ENCODE measurements at places on chromosomes 2 and 18. TPM values are rescaled to one million over a fixed set of nuclear protein-coding genes. Genes with fewer than 3 reads are reported as not detected.

PRKAG3 gene
- not detected for total RNA-seq

DNA sequence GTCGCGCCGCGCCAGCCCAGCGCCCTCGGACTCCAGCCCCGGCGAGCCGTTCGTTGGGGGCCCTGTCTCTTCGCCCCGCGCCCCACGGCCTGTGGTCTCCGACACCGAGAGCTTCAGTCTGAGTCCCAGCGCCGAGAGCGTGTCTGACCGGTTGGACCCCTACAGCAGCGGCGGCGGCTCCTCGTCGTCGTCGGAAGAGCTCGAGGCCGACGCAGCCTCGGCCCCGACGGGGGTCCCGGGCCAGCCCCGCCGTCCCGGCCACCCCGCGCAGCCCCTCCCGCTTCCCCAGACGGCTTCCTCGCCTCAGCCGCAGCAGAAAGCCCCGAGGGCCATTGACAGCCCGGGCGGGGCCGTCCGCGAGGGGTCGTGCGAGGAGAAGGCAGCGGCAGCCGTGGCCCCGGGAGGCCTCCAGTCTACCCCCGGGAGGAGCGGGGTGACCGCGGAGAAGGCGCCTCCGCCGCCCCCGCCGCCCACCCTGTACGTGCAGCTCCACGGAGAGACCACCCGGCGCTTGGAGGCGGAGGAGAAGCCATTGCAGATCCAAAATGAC lies 1.4 kb downstream of the PHLPP1 start:
- peak; percentile 91 for DNase-seq

- no peak for DNase-seq
Measured at GRCh38 chr18:27656167-27656778, 471.2 kb upstream of the CHST9 start.

MRPL30 gene
- 31.6 TPM for total RNA-seq

GRCh38 chr2:46492301-46492700 lies 12.9 kb downstream of the TMEM247 start:
- no peak for DNase-seq

NPAS2 gene
- total RNA-seq, result 59.8 TPM

TNFAIP6 gene
- total RNA-seq, result 1.4 TPM

ATOH8 gene
- total RNA-seq, result 79.8 TPM

DNA sequence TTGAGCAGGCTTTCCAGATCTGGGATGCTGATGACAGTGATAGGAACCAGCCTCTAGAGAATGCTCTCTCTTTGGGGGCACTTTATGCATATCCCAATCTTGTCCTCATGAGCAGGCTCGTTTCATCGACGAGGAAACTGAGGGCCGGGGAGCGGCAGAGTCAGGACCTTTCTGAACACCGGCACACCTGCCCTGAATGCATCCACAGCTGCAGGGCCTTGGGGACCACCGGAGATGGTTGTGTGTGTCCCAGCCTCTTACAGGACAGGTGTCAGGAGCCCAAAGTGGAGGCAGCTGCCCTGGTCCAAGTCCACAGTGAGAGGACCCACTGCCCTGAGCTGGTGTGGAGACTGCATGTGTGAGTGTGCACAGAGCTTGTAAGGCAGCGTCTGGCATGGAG lies 47.6 kb upstream of the FAHD2A start:
- DNase-seq, result no peak

DNA sequence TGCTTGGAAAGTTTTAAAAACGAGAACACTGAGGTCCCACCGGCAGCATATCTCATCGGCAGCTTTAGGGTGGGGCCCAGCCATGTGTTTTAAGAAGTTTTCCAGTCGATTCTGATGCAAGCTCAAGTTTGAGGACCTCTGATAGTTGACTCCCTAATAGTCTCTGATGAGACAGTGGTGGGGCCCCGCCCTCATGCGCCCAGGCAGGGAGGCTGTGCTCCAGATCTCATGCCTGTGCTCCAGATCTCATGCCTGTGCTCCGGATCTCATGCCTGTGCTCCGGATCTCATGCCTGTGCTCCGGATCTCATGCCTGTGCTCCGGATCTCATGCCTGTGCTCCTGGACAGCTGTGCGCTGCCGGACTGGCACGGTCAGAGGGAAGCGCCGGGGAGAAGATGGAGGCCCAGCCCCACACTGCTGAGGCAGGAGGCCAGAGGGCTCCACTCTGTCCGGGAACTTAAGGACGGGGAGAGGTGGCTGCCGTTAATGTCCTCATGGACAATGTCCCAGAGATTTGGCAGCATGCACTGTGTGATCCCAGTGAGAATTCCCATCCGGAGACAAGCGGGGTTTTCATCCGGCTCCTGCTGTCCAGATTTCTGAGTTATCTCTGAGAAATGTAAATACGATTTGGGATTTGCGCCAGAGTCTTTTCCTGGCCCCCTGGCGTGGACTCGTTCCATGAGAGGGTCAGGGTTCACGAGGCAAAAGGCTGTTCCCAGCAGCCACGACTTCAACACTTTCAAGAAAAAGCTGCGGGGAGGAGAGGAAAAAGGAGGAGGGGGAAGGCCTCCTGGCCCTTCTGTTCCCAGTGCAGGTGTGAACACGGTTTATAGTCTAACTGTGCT lies 9.4 kb upstream of the COLEC11 start:
- DNase-seq, result peak; percentile 82

DNA sequence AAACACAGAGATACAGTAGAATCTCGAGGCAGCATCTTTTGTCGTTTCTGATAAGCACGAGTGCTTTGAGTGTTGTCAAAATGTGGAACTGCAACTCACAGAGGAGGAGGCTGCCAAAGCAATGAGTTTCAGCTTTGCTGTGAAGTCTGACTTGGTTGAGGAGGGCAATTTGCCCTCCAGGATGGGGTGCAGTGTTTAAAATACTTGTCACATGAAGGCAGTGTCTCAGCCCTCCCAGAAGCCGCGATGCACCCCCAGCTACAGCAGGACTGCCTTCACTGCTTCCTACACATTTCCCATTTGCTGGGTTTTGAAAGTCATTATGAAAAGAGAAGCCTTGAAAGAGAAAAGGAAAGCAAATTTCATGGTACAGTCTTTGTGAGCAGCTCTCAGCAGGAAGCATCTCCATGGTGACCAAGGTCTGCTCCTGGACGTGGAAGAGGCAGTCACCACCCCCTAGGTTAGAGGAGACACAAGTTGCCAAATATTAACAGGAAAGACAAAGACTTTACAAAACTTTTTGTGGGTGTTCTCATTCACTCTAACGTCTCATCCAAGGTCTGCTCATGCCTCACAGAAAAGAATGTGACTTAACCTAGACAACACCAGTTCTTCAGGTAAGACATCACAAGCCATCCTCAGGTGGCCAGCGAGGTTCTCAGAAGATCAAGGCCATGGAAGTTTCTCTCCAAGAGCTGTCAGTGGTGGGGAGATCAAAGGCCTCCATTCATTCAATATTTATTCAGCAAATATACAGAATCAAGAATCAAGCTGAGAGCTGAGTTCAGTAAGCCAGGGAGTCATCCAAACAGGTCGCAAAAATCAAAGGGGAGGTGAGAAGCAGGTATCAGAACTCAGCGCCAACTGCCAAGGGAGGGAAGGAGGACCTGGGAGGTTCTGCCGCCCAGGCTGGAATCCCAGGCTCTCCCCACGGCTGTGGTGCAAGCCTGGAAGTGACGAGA lies 476.0 kb downstream of the EIPR1 start:
- DNase-seq, result no peak

GRCh38 chr2:42186945-42187632 lies 17.9 kb downstream of the EML4 start:
- no peak for DNase-seq

- DNase-seq, result no peak
Measured at GRCh38 chr2:74596584-74596983, 42.1 kb downstream of the DOK1 start.

GRCh38 chr2:176139661-176140512 lies 10.4 kb downstream of the HOXD8 start:
- DNase-seq, result no peak

DNA sequence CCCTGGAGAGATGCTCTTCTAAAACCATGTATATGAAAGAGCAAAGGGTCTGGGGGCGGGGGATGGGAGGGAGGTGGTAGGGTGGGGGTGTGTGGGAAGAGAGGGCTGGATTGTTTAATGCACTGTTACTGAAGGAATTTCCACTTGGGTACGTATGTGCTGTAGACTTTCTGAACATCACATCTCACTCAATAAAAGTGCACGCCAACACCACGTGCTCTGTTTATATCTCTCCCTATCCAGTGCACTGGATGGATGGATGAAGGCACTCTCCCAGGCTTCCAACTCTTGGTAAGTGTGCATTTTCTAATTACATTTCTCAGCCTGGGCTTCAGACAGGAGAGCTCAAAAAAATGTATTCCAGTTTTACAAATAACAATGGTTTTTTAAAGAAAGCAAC lies 184.3 kb upstream of the SIX2 start:
- no peak for DNase-seq

- DNase-seq, result peak; percentile 31
Measured at GRCh38 chr2:197575987-197576386, 60.1 kb downstream of the MOB4 start.

DNA sequence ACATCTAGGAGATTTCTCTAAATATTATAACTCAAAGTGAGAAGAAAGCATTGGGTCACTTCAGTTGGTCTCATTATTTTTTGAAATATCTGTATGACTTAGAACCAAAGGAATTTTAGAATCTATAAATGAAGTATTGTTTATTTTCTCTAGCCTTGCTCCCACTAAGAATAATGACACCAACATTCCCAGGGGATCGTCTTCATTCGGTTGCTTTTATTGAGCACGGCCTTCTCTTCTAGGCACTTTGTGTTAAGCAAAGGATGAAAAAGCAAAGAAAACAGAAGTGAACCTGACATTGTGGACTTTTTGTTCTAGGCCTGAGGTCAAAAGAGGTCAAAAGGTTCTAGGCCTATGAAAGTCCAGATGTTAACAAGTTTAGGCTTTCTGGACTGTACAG lies 231.9 kb downstream of the GALR1 start:
- DNase-seq, result no peak

Data from lower leg skin (tissue), 4 donors.